ENCODE measurements at places on chromosomes 16 and 17.

GRCh38 chr17:42629411-42630009 lies 20.0 kb downstream of the TUBG1 start:
- no peak for DNase-seq

GRCh38 chr16:50909831-50910735 lies 168.2 kb downstream of the CYLD start:
- DNase-seq: no peak

DNA sequence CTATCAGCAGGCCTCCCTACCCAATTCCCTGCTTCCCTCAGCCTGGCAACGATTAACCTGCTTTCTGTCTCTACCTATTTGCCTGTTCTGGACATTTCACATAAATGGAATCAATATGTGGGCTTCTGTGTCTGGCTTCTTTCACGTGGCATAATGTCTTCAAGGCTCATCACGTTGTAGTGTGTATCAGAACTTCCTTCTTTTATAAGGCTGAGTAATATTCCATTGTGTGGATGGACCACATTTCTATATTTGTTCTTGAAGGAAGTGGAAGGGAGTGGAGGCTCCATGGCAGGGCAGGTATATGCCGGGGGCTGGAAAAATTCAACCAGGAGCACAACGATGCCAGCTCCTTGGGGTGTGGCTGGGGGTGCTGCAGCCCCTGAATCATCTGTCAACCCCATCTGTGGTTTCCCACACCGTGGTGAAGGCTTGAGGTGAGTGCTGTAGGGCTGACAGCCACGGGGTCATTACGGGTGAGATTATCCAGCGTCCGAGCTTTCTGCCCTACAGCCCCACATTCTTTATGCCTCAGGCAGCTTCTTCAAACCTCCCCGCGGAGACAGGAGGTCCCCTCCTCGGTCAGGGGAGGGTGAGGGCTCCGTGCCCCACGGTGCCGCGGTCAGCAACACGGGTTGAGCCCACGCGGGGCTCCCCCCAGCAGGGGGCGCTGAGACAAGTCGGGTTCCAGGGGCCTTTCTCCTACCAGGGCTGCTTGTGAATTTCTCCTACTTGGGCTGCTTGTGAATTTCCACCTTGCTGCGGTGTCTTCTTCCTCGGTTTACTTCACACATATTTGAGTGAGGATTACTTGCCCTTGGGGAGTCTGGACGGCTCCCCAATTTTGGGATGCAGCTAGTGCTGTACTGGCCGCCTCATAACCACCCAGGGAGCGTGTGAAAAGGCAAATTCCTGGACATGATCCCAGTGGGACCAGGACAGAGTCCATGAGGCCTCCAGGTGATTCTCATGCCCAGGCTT lies 18.3 kb upstream of the WFIKKN2 start:
- peak; percentile 65 for DNase-seq

DNA sequence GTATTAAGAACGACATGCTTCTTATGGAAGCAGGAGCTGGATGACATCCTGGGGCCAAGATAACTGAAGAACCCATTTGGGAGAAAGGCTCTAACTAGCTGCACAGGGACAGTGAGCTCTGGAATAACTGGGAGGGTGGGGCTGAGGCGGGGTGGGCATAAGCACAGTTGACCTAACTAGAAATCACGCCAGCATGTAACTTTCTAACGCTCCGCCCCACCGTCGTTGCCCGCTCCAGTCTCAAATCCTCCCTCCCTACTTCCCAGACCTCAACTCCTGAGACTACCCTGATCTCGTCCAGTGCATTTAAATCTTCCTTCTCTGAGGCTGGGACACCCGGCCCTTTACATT lies 436 bp downstream of the PHB1 start:
- DNase-seq: no peak

GRCh38 chr16:48870141-48870540 lies 260.2 kb upstream of the N4BP1 start:
- DNase-seq: no peak

DNA sequence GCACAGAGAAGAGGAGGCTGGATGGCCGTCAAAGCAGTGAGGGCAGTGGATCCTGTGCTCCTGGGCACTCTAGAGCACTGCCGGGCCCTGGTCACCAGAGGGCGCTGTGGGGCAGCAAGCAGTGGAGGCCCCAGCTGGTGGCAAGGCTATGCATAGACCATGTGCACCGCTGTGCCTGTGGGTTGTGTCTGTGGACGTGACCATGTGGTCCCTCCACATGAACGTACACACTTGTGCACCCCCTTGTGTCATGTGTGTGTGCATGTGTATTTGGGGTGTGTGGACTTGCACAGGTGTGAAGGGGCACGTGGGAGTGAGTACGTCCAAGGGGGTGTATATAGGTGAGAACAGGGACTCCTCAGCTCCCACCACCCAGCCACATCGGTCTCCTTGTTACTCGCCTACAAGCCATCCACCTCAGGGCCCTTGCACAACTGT lies 4.4 kb upstream of the MAP2K3 start:
- peak; percentile 95 for DNase-seq

DNA sequence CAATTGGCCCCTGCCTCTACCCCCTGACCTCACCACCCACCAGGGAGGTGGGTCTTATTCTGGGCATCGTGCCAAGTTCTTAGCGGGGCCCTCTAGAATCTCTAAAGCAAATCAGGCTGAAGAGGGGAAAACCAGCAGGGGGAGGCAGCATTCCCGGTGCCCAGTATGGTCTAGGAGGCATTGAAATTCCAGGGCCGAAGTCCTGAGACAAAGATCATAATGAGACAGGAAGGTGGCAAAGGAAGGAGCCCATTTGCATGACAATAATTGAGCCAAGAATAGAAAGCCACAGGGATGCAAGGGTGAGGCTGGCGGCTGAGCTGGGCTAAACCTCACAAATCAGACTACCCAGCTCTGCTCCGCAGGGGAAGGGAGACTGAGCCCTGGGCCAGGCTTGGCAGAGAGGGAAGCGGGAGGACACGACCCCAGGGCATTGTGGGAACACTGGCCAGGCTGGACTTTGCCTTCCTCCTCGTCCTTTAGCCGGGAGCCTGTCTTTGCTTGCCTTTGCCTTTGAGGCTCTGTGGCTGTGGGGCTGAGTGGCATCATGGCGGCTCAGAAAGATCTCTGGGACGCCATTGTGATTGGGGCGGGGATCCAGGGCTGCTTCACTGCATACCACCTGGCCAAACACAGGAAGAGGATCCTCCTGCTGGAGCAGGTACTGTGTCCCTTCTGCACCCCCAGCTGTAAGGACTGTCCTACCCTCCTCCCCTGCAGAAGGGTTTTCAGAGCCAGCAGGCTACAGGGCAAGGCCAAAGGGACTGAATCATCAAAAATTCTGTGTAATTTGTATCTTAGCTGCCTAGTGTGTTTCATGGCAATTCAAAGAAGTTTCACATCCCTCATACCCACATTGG lies at the start of gene PIPOX:
PIPOX (plus strand) TSS at position 463 of the 860 bp plus-strand sequence; CDS start at position 548, 85 bp downstream.
- no peak for DNase-seq

- DNase-seq: no peak
Observed at GRCh38 chr16:70712942-70713341, 27.1 kb upstream of the MTSS2 start.

DNA sequence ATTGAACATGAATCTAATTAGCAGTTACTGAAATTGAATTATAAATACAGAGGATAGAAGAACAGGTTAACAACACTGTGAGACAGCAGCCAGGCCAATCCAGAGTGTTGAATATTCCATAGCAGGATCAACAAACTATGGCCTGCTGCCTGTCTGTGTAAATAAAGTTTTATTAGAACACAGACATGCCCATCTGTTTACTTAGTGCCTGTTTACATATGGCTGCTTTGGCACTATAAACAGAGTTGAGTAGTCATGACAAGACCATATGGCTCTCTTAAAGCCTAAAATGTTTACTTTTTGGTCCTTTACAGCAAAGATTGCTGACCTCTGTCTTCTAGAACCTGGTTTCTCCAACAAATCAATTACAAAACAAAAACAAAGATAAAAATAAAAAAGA lies 115.4 kb upstream of the CDC42EP4 start:
- DNase-seq: no peak

- DNase-seq: no peak
Observed at GRCh38 chr16:4862639-4863038, 15.4 kb downstream of the UBN1 start.

- no peak for DNase-seq
Observed at GRCh38 chr16:1530349-1530882, 3.0 kb upstream of the TMEM204 start.

DNA sequence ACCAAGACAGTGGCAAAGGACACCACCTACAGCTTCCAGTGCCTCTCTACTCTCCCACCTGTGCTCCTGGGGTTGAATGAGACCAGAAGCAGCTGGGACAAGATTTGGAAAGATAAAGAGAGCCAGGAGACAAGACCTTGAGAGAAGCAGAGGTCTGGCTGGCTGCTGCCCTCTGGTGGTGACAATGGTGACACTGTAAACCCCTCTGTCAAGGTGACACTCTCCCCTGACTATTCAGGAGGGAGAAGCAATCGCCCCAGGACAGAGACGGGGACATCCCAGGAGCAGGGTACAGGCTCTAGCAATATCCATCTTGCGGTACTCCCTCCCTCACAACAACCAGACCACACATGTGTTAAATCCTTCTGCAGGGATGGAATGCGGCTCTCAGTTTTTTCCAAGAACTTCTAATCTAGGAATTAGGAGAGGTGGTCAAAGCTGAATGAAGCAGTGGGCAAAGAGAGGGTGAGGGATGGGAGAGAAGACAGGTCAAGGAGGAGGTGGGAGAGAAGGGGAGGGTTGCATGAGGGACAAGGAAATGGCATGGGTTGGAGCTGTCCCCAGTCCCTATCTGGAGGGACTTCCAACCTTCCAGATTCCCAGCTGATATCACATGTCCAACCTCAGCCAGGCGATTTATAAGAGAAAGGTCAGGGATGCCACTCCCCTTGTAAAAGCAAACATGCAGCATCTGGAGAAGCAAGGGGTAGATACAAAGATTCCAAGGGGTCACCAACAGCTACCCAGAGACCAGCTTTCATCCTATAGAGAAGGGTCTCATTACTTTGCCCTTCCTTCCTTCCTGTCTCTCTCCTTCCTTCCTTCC lies 2.9 kb downstream of the PHOSPHO1 start:
- DNase-seq: peak; percentile 82

DNA sequence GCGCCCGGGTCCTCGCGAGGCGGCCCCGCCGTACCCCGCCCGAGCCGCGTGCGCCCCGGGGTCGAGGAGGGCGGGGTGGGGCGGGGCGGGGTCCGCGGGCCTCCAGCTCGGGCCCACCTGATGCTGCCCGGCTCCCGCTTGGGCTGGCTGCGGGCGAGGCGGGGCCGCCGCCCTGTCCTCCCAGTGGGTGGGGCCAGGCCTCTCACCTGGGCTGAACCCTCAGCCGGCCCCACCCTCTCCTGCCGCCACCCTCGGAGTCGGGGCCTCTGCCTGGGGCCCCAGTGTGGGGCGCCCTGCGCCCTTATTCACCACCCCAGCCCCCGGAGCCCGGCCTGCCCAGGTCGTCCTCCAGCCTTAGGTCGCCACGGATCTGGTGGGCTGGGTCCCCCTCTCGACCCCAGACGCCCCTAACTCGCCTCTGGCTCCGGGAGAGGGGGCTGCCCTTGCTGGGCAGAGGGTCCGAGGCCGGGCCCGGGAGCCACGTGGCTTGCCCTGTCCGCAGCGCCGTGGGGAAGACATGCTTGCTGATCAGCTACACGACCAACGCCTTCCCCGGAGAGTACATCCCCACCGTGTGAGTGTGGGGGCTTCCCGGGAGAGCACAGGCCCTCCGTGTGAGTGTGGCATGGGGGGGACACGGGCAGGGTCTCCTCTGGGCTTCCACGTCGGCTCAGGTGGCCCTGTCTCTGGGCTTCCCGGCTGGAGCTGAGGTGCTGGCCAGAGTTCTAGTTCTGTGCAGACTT lies 578 bp downstream of the RAC3 start:
- DNase-seq: no peak

Measured in stimulated activated CD4-positive, alpha-beta T cell treated with anti-CD3 and anti-CD28 coated beads, Interleukin-2, amount 100 ng/mL, for 48 hours (primary cell).